ENCODE measurements at places on chromosomes 4 and X.

GRCh38 chr4:26015133-26015651 is 101.2 kb downstream of the SMIM20 start:
- no peak for DNase-seq

DNA sequence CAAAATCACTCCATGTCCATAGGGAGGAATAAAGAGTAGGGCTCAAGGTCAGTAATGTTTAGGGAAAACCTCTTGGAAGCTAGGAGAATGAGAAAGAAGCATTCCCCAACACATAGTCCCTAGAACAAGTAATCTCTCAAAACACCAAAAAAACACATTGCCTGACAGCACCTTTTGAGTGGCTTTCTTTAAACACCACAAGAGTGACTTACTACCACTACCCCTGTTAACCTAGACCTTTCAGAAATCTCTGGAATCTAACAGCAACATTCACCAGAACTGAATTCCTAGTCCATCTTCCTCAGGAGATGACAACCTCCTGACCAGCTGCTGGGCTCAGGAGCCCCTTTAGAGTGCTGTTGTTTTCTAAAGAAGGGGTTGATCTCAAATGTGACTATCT is 142.2 kb downstream of the SOWAHB start:
- no peak for DNase-seq

DNA sequence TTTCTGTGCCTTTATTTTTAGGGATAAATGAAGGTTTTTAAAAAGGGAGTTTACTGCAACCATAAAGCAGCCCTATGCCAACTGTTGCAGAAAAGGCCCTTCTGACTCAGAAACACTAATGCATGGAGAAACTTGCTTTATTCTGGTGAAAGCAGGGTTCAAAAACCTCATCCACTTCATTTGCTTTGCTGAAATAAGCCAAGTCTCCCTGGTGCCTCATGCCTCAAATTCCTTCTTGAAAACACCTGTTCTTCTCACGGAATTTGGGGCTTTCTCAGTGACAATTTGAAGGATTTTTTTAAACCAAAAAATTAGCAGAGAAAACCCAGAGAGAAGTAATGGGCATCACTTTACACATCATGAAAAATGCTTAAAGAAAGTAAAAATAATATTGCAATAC is 349.0 kb downstream of the PCDH7 start:
- no peak for DNase-seq

GRCh38 chrX:112819813-112820212 is 20.8 kb downstream of the AMOT start:
- no peak for DNase-seq

DNA sequence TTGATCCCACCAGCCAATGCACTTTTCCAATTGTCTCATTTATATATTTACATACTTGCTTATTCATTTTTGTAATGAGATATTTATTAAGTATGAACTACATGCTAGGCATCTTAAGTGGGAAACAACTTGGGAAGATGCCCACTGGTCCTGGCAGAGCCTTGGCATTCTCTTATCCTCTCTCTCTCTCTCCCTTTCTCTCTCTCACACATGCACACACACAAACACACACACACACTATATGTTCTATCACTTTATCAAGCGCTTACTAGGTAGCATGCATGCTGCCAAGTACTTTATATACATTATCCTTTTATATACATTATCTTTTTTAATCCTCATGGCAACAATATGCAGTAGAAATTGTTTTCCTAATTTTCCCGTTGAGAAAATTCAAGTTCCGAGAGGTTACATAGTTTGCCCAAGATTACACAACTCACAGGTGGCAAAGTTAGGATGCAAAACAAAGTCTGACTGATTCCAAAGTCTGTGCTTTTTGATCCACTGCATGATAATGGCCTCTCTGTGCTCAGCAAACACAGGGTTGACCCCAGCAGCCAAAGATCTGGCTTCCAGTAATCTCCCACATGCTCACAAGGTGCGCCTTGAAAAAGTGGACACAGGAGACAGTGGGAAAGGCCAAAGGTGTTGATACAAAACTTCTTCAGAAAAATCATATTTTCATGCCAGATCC is 173.1 kb upstream of the KLF3 start:
- DNase-seq, result no peak

DNA sequence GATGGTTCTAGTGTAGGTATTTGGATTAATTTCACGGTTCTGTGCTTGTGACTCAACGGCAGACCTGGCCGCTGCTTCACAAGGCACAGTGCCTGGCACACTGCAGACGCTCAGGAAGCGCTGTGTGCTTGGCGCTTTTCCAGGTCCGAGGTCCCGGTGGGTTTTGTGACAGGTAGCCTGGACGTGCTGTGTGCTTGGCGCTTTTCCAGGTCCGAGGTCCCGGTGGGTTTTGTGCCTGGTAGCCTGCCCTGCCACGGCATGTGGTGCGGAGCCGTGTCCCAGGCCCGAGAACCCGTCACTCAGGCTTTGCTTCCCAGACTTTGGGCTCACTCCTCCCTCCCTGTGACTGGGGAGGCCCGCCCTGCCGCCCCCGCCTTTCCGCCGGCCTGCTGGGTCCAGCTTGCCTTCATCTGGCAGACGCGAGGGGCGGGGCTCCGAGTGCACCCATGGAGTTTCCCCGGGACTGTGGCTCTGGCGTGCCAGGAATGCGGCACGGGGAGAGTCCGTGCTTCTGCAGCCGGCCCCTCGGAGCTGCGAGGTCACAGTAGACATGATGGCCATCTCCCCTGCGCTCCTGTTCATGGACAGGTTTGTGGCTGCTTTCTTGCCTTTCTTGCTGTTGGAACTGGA is 44.2 kb downstream of the TBC1D14 start:
- DNase-seq, result no peak

GRCh38 chrX:46770000-46770816 is 11.3 kb upstream of the SLC9A7 start:
- DNase-seq, result no peak

GRCh38 chr4:151841107-151841506 is 80.3 kb upstream of the GATB start:
- no peak for DNase-seq
